Psoas muscle (tissue), 8 donors: ENCODE measurements at places on chromosomes 12 and 14. TPM values are rescaled to one million over a fixed set of nuclear protein-coding genes. Genes with fewer than 3 reads are reported as not detected.

- no peak overlapping the region for H3K27ac ChIP-seq
- H3K4me1 ChIP-seq = no peaks in the 10 kb centered on the region
- no peaks in the 10 kb centered on the region for H3K27me3 ChIP-seq
- H3K4me3 ChIP-seq = no peak overlapping the region
- no peaks in the 10 kb centered on the region for H3K36me3 ChIP-seq
Observed at GRCh38 chr12:95402096-95402495, 71.9 kb upstream of the METAP2 start.

GRCh38 chr12:130929363-130929762, 24.3 kb upstream of the ADGRD1 start:
- no peak overlapping the region for H3K27ac ChIP-seq
- H3K36me3 ChIP-seq = no peaks in the 10 kb centered on the region
- peaks cover 2% of the 10 kb centered on the region for H3K27me3 ChIP-seq
- no peak overlapping the region for H3K4me3 ChIP-seq

- peaks cover 9% of the 10 kb centered on the region for H3K27me3 ChIP-seq
- no peaks in the 10 kb centered on the region for H3K36me3 ChIP-seq
- peak overlapping the region; percentile 77 for H3K4me3 ChIP-seq
- H3K4me1 ChIP-seq = peaks cover 39% of the 10 kb centered on the region
- H3K27ac ChIP-seq = peak overlapping the region; percentile 99
- peak; percentile 76 for DNase-seq
Observed at GRCh38 chr12:54017027-54017788, 8.4 kb downstream of the HOXC8 start.

DNA sequence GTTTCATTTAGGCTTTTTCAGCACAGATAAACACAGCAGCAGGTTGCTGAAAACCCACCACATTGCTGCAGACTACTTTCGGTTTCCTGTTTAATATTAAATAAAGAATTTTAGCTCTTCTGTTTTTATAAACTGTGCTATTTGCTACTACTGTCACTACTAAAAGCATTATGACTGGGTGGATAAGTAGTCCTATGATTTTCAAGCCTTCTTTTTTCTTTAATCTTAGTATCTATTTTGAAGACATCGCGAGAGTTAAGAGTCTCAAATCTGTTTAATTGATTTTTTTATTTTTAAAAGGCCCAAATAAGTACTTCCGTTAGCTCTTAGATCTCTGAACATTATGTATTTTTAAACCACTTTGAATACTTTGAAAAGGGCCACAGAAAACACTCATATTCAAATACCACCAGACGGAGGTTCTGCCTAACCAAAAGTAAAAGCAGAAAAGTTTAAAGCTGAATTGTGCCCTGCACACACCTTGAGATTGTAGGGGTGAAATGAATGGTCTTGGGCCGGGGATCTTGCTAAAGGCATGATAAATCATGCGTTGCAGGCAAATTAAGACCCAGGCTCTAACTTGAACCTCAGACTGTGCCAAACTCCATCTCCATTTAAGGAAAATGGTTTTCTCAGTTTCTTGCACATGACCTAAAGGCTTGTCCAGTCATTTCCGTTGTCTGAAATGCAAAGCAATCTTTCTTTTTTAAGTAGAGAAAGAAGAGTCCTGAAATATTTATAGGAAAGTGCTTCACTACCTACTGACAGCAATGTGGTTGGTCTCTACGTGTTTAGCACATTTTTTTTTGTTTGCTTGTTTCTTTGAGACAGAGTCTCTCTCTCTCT, 13.6 kb upstream of the FOXN3 start:
- DNase-seq = no peak
- no peaks in the 10 kb centered on the region for H3K36me3 ChIP-seq
- peak overlapping the region; percentile 54 for H3K4me3 ChIP-seq
- no peaks in the 10 kb centered on the region for H3K27me3 ChIP-seq

- DNase-seq = no peak
- no peaks in the 10 kb centered on the region for H3K36me3 ChIP-seq
- no peaks in the 10 kb centered on the region for H3K4me1 ChIP-seq
- H3K27ac ChIP-seq = no peak overlapping the region
Observed at GRCh38 chr14:101202627-101203404, 299.3 kb upstream of the RTL1 start.

DNA sequence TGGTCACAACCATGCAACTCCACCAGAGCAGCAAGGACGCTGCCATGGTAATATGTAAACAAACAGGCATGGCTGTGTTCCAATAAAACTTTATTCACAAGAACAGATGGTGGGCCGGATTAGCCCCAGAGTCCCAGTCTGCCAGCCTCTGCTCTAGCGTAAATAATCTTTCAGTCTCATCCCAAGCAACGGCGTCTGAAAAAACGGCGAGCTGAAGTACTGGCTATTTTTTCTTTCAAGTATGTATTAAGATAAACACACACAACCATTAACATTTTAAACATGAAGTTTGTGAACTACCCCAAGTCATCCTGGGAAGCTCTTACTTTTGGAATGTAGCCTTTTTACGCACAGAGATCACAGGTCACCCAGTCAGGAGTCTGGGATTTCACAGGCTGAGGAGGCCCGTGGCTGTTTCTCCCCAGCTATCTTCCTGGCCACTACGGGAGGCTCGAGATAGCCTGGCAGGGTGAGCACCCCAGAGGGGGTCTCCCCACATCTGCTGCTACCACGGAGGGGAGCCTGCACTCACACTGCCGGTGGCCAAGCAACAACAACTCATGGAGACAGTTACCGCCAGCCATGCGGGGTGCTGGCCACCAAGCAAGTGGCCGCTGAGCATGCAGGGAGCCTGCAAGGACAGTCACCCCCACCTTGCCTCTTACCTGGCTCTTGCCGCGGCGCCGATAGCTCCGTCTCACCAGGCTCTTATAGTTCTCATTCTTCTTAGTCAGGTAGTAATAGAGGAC, 124.6 kb downstream of the RFLNA start:
- H3K36me3 ChIP-seq = no peaks in the 10 kb centered on the region
- H3K4me3 ChIP-seq = no peak overlapping the region
- no peak for DNase-seq
- H3K27ac ChIP-seq = no peak overlapping the region
- H3K4me1 ChIP-seq = peaks cover 19% of the 10 kb centered on the region
- no peaks in the 10 kb centered on the region for H3K27me3 ChIP-seq

DNA sequence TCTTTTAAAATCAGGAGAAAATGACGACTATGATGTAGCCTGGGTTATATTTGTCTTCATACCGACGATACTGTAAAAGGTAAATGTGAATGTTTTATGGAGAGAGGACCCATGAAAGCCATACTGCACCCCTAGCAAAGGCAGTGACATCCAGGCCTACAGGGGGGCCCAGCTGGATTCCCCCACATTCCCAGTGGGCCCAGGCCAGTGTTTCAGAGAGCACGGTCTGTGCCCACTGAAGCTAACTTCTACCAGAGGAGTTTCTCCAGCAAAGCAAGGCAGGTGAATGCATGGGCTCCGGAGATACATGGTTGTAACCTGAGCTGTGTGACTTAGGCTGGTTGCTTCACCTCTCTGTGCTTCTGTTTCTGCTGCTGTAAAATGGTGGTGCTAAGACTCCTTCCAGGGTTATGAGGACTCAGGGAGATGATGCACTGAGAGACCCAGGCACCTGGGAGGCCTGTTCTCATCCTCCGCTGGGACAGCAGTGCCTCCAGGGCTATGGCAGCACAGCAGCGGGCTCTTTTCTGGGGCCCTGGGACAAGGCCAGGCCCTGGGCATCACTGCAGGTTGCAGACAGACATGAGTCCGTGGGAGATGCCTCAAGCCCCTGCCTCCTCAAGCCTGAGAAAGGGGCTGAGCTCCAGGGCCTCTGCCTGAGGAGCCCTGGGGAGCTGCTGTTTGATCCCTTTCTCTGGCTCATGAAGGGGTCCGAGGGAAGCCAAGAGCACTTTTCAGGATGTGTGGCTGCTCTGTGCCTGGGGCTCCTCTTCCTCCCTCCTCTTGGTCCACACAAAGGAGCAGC, 73.7 kb downstream of the SERPINA3 start:
- no peak overlapping the region for H3K27ac ChIP-seq
- no peak for DNase-seq
- H3K4me3 ChIP-seq = no peak overlapping the region

- no peaks in the 10 kb centered on the region for H3K4me1 ChIP-seq
- DNase-seq = no peak
- peaks cover 50% of the 10 kb centered on the region for H3K36me3 ChIP-seq
- H3K27ac ChIP-seq = no peak overlapping the region
- H3K27me3 ChIP-seq = no peaks in the 10 kb centered on the region
Observed at GRCh38 chr14:91454155-91454554, 36.5 kb upstream of the CCDC88C start.

DNA sequence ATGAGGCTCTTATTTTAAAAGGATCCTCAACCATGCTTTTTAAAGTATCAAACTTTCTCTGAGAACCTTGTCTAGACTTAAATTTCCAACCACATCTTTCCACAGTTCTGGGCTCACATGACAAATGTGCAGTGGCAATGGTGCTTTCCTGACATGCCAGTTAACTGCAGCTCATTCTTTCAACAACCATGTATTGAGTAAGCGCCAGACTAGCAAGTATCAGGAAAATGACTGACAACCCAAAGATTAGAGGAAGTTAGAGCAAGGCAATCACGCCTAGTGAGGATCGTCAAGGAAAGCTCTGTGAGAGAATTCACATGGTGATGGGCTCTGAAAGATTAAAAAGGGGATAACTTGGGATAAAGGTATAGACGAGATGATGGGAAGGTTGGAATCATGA, 35.8 kb downstream of the FLVCR2 start:
- no peak for DNase-seq
- H3K4me1 ChIP-seq = peaks cover 7% of the 10 kb centered on the region
- no peaks in the 10 kb centered on the region for H3K27me3 ChIP-seq
- no peak overlapping the region for H3K4me3 ChIP-seq
- H3K36me3 ChIP-seq = no peaks in the 10 kb centered on the region

DNA sequence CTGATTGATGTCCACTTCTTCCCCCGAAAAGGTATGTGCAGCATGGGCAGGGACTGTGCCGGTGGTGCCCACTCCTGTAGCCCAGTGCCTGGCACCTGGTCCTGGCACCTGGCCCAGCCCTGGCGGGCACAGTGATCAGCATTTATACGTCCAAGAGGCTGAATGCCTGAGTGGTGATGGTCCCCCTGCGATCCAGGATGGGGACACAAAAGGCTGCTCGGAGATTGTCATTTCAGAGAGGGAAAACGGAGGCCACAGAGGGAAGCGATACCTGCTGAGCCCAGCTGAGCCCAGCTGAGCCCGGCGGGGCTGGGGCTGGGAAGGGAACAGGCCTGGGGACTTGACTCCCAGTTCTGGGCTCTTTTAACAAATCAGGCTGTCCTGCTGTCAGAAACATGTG, 55.8 kb downstream of the PRIMA1 start:
- H3K4me1 ChIP-seq = no peaks in the 10 kb centered on the region
- H3K27ac ChIP-seq = no peak overlapping the region
- H3K36me3 ChIP-seq = no peaks in the 10 kb centered on the region
- DNase-seq = no peak
- H3K27me3 ChIP-seq = no peaks in the 10 kb centered on the region

DNA sequence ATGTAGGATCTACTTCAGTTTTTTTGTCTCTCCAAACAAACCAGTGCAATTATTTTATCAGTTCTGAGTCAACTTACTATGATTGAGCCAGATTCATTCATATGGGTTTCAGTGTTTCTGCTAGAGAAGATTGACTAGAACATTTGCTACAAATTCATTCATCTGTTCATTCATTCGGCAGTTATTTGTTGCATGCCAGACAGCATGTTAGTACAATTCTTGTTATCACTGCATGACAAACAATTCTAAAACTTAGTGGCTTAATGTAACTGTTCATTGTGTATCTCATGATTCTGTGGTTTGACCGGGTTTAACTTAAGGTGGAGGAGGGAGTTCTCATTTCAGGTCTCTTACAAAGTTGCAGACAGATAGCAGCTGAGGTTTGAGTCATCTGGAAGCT, 52.3 kb downstream of the POLR3B start:
- H3K27ac ChIP-seq = no peak overlapping the region
- H3K4me1 ChIP-seq = no peaks in the 10 kb centered on the region
- no peak overlapping the region for H3K4me3 ChIP-seq
- H3K36me3 ChIP-seq = no peaks in the 10 kb centered on the region

- DNase-seq = no peak
- H3K4me3 ChIP-seq = no peak overlapping the region
- no peaks in the 10 kb centered on the region for H3K27me3 ChIP-seq
- H3K27ac ChIP-seq = no peak overlapping the region
- no peaks in the 10 kb centered on the region for H3K36me3 ChIP-seq
- no peaks in the 10 kb centered on the region for H3K4me1 ChIP-seq
Observed at GRCh38 chr14:79056879-79057278, 886.7 kb downstream of the NRXN3 start.

GRCh38 chr12:16184681-16185080, 92.8 kb downstream of the SLC15A5 start:
- H3K27ac ChIP-seq = no peak overlapping the region
- H3K4me3 ChIP-seq = no peak overlapping the region
- no peaks in the 10 kb centered on the region for H3K36me3 ChIP-seq
- no peaks in the 10 kb centered on the region for H3K4me1 ChIP-seq

Gene GPR84
- total RNA-seq = not detected

Gene KRT82
- total RNA-seq = not detected

Gene PIWIL1
- not detected for total RNA-seq

Gene MANSC4
- total RNA-seq = not detected

Gene TXNDC16
- total RNA-seq = 2.6 TPM

Gene MMP19
- 2.8 TPM for total RNA-seq

Gene IL23A
- total RNA-seq = not detected

Gene DIO2
- total RNA-seq = 27.1 TPM
